Activated B cell treated with CpG ODN at 0.5 μM for 24 hours (primary cell): ENCODE measurements at places on chromosomes 5 and 9.
A peak's percentile ranks its signal among the peaks of the same experiment; 100 is the strongest.

GRCh38 chr5:129963359-129963758 is 59.1 kb downstream of the CHSY3 start:
- H3K27ac ChIP-seq, result no peak overlapping the region
- no peak overlapping the region for H3K4me3 ChIP-seq
- H3K36me3 ChIP-seq, result no peaks in the 10 kb centered on the region

GRCh38 chr5:92553326-92553725 is 1027.7 kb downstream of the NR2F1-AS1 start:
- H3K36me3 ChIP-seq, result no peaks in the 10 kb centered on the region
- no peak overlapping the region for H3K4me3 ChIP-seq
- DNase-seq, result no peak

DNA sequence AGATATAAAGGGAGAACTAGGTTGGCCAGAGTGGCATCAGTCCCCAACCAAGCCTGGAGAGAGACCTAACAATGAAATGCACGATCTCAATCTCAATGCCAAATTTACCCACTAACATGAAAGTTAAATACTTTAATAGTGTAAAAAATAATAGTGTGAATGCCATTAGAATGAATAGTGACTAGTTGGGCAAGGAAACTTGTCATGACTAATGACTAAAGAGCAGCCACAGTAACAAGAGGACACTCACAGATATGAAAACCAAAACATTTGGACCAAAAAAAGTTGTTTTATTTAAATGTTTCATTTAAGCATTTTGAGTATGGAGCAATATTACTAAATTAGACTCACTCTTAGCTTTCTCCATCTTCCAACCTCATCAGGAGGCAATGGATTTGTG is 1853.8 kb downstream of the EFNA5 start:
- no peak for DNase-seq
- H3K36me3 ChIP-seq, result no peaks in the 10 kb centered on the region
- H3K27ac ChIP-seq, result no peak overlapping the region
- no peak overlapping the region for H3K4me3 ChIP-seq
- H3K4me1 ChIP-seq, result no peaks in the 10 kb centered on the region
- no peaks in the 10 kb centered on the region for H3K27me3 ChIP-seq

GRCh38 chr5:16791036-16791705 is 144.9 kb downstream of the MYO10 start:
- H3K36me3 ChIP-seq, result no peaks in the 10 kb centered on the region
- no peak overlapping the region for H3K4me3 ChIP-seq
- no peak overlapping the region for H3K27ac ChIP-seq
- DNase-seq, result no peak

DNA sequence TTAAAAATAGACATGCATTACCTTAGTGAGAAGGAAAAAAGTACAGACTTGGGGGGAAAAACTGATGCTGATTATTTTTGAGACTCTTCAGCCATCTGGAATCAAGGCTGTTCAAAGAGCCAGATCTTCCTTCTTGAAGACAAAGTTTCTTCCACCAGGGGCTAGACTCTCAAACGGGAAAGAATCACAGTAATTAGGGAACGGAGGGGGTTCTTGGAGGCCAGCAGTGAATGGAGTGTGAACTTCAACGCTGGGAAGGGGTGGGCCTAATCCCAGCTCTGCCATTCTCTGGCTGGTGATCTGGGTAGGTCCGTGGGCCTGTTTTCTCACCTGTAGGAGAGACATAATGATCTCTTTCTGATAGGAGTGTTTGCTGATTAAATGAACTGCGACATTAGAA is 21.1 kb upstream of the LHX2 start:
- no peak overlapping the region for H3K4me3 ChIP-seq
- peaks cover 37% of the 10 kb centered on the region for H3K27me3 ChIP-seq
- H3K4me1 ChIP-seq, result no peaks in the 10 kb centered on the region
- no peak for DNase-seq
- no peaks in the 10 kb centered on the region for H3K36me3 ChIP-seq

DNA sequence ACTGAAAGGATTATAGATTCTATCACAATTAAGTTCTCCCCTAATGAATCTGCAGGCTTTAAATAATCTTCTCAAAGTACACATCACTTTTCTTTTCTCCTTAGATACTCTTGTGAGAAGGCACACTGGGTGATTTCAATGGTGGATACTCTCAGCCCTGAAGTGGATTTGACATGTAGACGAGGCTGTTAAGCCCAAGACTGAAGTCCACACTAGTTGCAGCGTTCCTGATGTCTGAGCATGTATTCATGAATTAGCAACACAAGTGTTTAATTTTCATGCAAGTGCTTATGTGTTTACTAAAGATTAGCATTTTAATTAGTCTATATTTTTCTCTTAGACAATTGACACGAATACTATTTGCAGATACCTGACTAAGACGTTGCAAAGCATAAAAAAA is 218.9 kb downstream of the TMEM161B start:
- no peaks in the 10 kb centered on the region for H3K36me3 ChIP-seq
- no peak for DNase-seq
- no peaks in the 10 kb centered on the region for H3K4me1 ChIP-seq
- H3K4me3 ChIP-seq, result no peak overlapping the region
- H3K27ac ChIP-seq, result no peak overlapping the region

DNA sequence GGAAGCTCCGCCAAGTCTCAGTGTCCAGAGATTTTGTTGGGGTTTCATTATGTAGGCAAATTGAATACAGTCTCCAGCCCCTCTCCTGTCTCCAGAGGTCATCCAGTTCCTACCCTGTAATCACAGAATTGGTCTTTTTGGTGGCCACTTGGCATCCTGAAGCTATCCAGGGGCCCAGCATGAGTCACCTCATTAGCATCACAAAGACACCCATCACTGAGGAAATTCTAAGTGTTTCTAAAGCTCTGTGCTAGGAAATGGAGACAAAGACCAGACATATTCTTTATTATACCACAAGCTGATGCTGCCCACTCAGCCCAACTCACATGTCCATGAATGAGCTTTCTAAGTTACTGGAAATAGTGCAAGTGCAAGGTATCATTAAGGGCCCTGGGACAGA is 229.9 kb downstream of the DOCK8 start:
- H3K27ac ChIP-seq, result no peak overlapping the region
- no peak for DNase-seq
- no peaks in the 10 kb centered on the region for H3K27me3 ChIP-seq
- H3K36me3 ChIP-seq, result peaks cover 92% of the 10 kb centered on the region
- peaks cover 8% of the 10 kb centered on the region for H3K4me1 ChIP-seq
- H3K4me3 ChIP-seq, result no peak overlapping the region

GRCh38 chr9:15915711-15916110 is 362.9 kb downstream of the CCDC171 start:
- H3K36me3 ChIP-seq, result no peaks in the 10 kb centered on the region
- H3K27ac ChIP-seq, result no peak overlapping the region
- DNase-seq, result no peak
- no peaks in the 10 kb centered on the region for H3K4me1 ChIP-seq
- no peaks in the 10 kb centered on the region for H3K27me3 ChIP-seq
- H3K4me3 ChIP-seq, result no peak overlapping the region

DNA sequence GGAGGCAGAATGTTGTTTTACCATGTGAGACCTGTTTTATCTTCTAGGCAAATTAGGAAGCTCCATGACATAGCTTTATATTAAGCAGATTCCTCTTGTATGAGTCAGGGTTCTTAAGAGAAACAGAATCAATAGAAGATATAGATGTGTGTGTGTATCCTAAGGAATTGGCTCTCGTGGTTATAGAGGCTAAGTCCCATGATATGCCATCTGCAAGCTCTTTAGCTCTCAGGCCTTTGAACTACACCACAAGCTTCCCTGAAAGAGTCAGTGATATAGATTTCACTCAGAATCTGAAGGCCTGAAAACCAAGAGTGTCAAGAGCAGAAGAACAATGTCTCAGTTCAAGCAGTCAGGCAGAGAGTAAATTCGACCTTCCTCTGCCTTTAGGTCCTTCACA is 365.8 kb upstream of the ZNF608 start:
- H3K36me3 ChIP-seq, result no peaks in the 10 kb centered on the region
- H3K4me3 ChIP-seq, result no peak overlapping the region
- H3K27ac ChIP-seq, result no peak overlapping the region
- H3K4me1 ChIP-seq, result peaks cover 6% of the 10 kb centered on the region

- no peaks in the 10 kb centered on the region for H3K27me3 ChIP-seq
- DNase-seq, result no peak
- H3K4me1 ChIP-seq, result peaks cover 54% of the 10 kb centered on the region
- peaks cover 28% of the 10 kb centered on the region for H3K36me3 ChIP-seq
- peak overlapping the region; percentile 100 for H3K4me3 ChIP-seq
Observed at GRCh38 chr5:64766941-64767340, 1.6 kb downstream of the SREK1IP1 start.

GRCh38 chr5:31889001-31889561 is 250.2 kb downstream of the PDZD2 start:
- no peak overlapping the region for H3K27ac ChIP-seq
- H3K27me3 ChIP-seq, result no peaks in the 10 kb centered on the region
- no peak for DNase-seq
- no peak overlapping the region for H3K4me3 ChIP-seq
- no peaks in the 10 kb centered on the region for H3K36me3 ChIP-seq

GRCh38 chr5:163567811-163568210 is 62.4 kb downstream of the MAT2B start:
- no peak overlapping the region for H3K27ac ChIP-seq
- DNase-seq, result no peak
- H3K27me3 ChIP-seq, result peaks cover 36% of the 10 kb centered on the region
- H3K4me3 ChIP-seq, result no peak overlapping the region

- peaks cover 15% of the 10 kb centered on the region for H3K4me1 ChIP-seq
- no peak overlapping the region for H3K27ac ChIP-seq
- DNase-seq, result no peak
- H3K36me3 ChIP-seq, result peaks cover 6% of the 10 kb centered on the region
Observed at GRCh38 chr5:138950421-138951031, 75.4 kb upstream of the LRRTM2 start.

DNA sequence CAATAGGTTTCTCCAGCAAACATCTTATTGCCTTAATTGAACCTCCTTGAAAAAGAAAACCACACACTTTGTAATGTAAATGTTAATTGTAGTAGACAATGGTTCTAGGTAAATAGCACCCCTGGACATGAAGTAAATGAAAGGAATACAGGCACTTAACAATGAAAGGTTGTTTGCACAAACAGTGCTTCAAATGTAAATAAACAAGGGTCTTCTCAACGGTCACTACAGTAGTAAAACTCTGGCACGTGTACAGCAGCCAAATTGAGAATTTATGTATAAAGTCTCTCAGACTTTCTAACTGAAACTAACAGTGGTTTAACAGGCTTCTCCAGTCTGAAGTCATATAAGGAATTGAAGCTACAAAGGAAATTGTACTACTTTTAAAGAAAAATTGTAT is 218.3 kb downstream of the MEF2C start:
- peaks cover 75% of the 10 kb centered on the region for H3K27me3 ChIP-seq
- H3K4me3 ChIP-seq, result no peak overlapping the region
- peaks cover 37% of the 10 kb centered on the region for H3K4me1 ChIP-seq
- H3K27ac ChIP-seq, result no peak overlapping the region
- H3K36me3 ChIP-seq, result peaks cover 1% of the 10 kb centered on the region

DNA sequence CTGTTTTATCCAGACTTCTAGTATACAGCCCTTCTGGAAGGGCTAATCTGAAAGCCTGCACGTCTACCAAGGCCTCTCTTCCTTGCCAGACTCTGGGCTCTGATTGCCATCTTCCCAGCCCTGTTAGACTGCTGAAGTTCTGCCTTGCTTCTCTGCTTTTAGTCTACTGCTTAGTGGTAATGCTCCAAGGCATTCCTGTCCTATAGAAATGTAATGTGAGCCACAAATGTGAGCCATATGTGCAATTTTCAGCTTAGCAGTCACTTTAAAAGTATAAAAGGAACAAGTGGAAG is 32.1 kb downstream of the WNK2 start:
- no peak for DNase-seq
- no peaks in the 10 kb centered on the region for H3K4me1 ChIP-seq
- no peak overlapping the region for H3K27ac ChIP-seq
- H3K36me3 ChIP-seq, result no peaks in the 10 kb centered on the region
- no peak overlapping the region for H3K4me3 ChIP-seq

GRCh38 chr5:10711562-10711961 is 49.5 kb downstream of the DAP start:
- H3K27me3 ChIP-seq, result no peaks in the 10 kb centered on the region
- H3K4me3 ChIP-seq, result no peak overlapping the region
- H3K36me3 ChIP-seq, result peaks cover 44% of the 10 kb centered on the region
- peaks cover 4% of the 10 kb centered on the region for H3K4me1 ChIP-seq
- H3K27ac ChIP-seq, result no peak overlapping the region
- DNase-seq, result no peak

DNA sequence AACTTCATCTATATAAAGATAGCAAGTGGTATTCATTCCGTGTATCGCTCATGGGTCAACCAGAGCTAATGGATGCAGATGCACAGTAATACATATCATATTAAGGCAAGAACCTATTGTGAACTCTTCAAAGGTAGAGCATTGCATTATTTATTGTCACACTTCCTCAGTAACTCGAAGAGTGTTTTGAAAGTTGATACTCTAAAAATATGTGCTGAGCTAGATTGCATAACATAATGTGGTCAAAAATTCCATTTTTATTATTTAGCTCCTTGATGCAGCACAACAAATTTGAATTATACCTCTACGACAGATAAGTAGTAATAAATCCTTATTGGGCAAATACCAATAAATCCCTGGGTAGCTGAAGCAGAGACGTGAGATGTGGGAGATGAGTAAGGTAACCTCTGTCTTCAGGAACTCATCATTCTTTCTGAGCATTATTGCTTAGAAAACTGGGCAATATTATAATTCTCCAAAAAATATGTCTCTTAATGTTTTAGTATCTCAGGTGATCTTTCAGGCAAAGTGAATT is 70.3 kb downstream of the CDH18 start:
- no peaks in the 10 kb centered on the region for H3K27me3 ChIP-seq
- H3K36me3 ChIP-seq, result no peaks in the 10 kb centered on the region
- no peak for DNase-seq

DNA sequence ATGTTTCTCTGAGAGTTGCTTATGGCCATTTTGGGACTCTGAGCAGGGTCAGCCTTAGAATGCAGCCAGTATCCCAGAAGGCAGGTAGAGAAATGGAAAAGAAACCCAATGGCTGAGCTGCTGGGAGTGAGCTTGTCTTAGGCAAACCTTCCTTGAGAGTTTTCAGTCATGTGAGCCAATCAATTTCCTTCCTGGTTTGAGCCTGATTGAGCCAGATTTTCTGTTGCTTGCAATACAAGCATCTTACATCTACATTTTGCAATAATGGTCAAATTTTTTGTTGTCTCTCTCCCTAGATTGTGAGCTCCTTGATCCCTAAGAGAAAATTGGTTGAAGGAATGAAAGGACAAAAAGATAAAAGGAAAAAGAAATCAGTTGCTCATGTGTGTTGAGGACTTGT is 155.3 kb downstream of the SNX18 start:
- no peak for DNase-seq
- peak overlapping the region; percentile 66 for H3K27ac ChIP-seq
- no peaks in the 10 kb centered on the region for H3K36me3 ChIP-seq

DNA sequence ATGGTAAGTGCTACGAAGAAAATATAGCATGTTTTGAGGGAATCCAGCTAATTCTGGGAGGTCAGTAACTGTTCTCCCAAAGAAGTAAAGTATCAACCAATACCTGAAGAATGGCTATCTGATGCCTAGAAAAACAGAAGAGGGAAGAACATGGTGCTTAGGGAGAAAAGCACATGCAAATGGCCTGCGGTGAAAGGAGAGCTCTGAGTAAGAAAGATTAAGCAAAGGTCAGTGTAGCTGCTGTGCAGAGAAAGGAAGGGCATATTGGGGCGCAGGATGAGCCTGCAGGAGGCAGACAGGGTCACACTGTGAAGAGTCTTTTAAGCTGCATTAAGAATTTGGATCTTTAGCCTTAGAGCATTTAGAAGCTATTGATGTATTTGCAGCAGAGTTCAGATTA is 11.0 kb downstream of the ADRB2 start:
- peak overlapping the region; percentile 36 for H3K4me3 ChIP-seq
- H3K27ac ChIP-seq, result peak overlapping the region; percentile 79
- DNase-seq, result no peak
- H3K27me3 ChIP-seq, result no peaks in the 10 kb centered on the region

GRCh38 chr9:78029551-78030295 is 1.9 kb downstream of the GNAQ start:
- peaks cover 37% of the 10 kb centered on the region for H3K27me3 ChIP-seq
- H3K36me3 ChIP-seq, result no peaks in the 10 kb centered on the region
- no peak overlapping the region for H3K27ac ChIP-seq
- DNase-seq, result no peak
- peak overlapping the region; percentile 77 for H3K4me3 ChIP-seq
